ENCODE measurements at places on chromosomes 2 and 18.

- no peak for DNase-seq
These were observed 44.8 kb upstream of the ARHGAP25 start for GRCh38 chr2:68689553-68690537.

GRCh38 chr2:189267925-189268579 lies 88.5 kb upstream of the COL5A2 start:
- DNase-seq, result no peak

- DNase-seq, result no peak
These were observed at the start of gene LYPD6 for GRCh38 chr2:149330127-149331022. Gene LYPD6 (plus strand): TSS chr2:149330587. CDS start chr2:149437709, 107,122 bp downstream.

DNA sequence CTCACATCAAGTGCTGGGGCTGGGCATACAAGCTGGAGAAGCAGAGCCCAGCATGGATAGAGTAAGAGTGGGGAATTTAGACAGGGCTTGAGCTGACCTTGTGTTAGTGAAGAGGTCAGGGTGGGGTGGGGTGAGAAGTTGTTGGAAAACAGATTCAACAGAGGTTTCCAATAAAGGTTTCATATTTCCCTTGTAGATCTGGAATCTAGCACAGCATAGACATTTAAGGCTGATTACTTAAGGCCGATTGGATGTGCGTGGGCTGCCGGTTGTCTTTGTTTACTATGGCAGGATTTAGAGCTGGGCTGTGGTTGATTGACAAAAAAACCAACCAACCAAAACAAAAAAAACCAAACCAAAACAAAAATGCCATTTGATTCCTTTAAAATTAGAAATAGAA lies 114.9 kb upstream of the SEC11C start:
- DNase-seq, result no peak

DNA sequence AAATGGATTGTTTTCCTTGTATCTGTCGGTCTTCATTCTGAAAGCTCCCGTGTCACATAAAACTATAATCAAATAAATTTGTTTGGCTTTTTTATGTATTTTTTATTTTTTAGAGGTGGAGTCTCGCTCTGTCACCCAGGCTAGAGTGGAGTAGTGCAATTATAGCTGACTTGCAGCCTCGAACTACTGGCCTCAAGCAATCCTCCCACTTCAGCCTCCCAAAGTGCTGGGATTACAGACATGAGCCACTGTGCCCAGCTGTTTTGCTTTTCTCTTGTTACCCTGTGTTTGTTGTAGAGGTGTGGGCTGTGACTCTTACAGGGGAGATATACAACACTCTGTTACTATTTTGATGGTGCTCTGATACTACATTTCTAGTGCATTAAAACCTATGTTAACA lies 2.2 kb downstream of the GALM start:
- no peak for DNase-seq

DNA sequence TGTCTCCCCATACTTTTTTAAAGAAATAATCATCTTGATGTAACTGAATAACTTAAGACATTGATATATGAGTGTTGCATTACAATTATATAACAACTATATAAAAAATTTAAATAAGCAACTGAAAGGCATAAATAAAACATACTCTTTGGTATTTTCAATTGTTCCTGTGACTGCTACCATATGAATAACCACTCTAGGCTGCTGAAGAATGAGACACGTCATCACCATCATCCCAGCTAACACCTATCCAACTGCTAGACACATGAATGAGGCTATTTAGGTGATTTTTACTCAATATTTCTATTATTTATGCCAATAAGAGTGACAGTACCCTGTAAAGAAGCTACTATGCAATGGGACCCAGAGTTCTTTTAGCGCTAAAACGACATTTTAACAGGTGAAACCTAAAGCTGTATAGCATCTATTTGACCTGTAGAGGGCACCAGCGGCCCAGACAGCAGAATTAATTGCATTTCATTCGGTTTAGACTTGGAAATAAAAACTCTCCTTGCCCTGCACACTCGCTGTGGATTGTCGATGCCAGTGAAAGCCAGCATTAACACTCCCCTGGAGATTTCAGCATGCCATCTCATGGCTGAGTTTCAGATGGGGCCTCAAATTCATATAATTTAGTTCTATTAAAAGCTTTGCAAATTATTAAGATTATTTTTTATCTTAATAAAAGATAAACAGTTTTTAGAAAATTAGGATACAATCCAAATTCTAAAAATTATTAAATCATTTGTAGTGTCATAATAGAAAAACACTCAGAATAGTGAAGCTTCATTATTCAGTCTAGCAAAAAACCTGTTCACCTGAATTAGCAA lies 89.4 kb upstream of the MAP2 start:
- no peak for DNase-seq

GRCh38 chr2:179495315-179495714 lies 230.7 kb upstream of the SESTD1 start:
- DNase-seq, result no peak

DNA sequence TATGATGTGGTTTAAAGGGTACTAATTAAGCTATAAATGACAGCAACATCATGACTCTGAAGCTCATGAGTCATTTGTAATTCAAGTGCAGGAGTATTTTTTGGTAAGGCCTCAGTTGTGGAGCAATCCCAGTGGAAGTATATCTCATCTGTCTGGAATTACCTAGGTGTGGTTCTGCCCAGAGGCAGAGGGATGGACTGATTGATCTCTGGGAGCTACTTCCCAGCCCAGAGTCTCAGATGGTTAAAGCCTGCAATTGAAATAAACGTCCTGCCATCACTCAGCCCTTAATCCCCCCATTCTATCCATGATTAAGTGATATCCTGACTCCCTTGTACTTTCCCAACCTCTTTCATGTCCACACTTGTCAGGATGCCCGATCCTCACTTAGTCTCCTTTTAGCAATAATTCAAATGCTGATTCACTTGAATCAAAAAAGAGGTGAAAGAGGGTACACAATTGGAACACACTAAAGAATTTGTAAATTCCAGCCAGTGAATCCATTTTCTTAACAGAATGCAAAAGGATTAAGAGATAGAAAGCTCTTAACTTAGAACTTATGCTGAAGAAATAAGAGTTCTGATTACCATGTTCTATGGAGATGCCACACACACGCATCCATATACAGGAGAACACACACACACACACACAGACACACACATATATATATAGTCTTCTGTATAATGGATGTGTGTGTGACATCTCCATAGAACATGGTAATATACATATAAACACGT lies 664.4 kb downstream of the NYAP2 start:
- no peak for DNase-seq

DNA sequence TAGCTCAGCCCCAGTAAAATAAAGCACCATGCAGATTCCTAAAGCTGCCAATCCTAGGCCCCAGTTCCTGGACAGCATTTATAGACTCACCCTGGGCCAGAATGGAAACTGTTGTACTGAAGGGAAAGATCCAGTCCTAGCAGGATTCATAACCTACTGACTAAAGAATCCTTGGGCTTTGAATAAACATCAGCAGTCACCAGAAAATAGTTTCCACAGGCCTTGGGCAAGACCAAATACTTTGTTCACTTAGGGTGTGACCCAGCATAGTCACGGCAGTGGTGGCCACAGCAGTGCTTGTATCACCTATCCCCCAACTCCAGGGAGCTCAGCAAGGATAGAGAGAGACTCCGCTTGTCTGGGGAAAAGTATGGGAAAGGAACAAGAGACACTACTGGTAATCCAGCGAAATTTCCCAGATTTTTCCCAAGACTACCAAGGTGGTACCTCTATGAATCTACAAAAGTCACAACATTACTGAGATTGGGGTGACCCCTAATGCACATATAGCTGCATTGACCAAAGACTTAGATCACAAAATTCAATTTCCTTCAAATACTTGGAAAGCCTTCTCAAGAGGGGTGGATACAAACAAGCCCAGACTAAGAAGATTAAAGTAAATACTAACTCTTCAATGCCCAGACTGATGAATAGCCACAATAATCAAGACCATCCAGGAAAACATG lies 748.1 kb upstream of the LRATD1 start:
- DNase-seq, result no peak

DNA sequence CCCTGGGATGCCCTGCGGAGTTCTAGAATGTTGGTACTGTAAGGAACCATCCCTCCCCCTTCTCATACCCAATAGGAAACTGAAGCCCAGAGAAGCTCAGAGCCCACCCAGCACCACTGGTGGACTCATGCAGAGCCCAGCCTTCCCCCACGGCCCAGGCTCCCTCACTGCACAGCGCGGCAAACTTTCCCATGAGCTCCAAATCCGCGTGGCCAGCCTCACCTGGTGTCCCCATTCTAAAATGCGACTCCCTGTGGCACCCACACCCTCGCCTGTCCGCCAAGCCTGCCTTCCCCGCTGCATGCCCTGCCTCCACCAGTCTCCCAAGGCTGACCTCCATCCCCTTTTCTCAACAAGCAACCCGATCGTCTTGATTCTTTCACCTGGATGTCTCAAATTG lies 51.1 kb downstream of the PTGR3 start:
- no peak for DNase-seq

DNA sequence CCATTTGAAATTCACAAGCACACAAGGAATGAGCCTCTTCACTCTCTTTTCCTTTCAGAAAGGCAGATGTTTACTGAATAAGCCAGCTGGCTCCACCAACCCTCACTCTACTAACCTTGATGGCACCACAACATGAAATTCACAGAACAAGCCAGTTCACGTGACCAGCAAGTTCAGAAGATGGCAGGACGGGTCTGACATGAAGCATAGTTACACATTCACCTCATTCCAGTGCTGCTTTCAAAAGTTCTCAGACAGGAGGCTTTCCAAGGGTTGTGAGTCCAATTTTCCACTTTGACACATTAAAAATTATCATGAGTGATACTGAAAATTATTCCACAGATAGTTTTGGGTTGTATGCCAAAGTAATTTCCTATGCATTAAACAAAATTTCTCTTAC lies 74.2 kb upstream of the MBOAT2 start:
- no peak for DNase-seq

- DNase-seq, result no peak
These were observed 95.6 kb upstream of the CDC42EP3 start for GRCh38 chr2:37767046-37767445.

GRCh38 chr2:129010262-129010661 lies 691.6 kb upstream of the HS6ST1 start:
- no peak for DNase-seq

DNA sequence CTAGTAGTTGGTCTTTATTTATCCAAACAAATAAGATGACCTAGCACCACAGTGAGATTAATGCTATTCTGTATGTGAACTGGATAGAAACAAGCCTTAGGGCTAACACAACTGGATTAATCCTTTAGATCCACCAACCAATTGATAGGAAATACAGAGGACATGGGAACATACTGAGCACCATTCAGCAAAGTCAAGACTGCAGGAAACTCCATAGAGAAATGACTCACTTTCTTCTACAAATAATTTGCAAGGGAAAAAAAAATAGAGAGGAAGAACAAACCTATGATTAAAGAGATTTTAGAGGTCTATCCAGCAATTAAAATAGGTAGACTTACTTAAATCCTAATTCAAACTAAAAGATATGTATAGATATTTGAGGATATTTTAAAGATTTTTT lies 23.9 kb downstream of the WDFY1 start:
- DNase-seq, result no peak

GRCh38 chr18:26383454-26384270 lies 157.4 kb downstream of the TAF4B start:
- DNase-seq, result no peak

DNA sequence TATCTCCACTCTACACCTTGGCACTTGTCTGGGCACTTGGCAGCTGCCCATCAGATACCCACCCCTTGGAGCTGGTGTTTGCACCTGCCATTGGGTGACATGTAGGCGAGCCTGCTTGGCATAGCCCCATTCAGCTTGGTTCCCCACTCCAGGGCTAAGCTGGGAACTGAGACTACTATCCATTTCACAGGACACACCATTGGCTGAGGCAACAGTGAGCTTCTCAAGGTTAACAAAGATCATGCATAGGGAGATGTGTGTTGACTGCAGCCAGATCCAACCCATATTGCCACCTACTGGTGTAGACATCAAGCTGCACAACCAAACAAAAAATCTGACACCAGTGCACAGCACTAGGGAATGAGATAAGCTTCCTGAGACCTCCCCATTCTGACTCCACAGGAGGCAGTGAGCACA lies 1389.8 kb upstream of the TMEFF2 start:
- DNase-seq, result no peak

GRCh38 chr2:634041-634440 lies 43.2 kb downstream of the TMEM18 start:
- DNase-seq, result no peak

DNA sequence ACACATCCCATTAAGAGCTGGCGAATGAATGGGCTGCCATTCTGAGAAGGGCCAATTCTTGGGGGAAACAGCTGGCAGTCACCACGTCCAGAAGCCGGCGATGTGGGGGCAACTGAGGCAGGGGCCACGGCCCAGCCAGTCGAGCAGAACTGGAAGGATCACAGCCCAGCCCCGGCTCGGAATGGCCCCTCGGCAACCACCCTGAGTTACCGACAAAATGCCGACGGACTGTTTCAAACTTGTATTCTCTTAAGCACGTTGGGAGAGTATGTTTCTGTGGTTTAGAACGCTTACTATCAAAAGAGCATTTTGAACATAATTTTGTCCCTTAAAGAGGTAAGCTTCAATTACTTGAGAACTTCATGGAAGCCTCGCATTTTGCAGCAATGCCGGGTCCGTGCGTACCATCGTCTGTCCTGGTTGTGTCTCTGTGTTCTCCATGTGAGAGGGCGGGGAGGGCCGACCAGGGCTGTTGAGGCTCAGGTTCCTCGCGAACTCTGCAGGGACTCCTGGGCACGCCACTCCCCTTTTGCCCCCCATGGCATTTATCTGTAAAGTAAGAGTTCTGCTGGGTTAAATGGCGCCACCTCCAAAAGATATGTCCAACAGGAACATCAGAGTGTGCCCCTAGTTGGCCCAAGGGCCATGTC lies 155.9 kb downstream of the TWIST2 start:
- no peak for DNase-seq

GRCh38 chr2:238954841-238955591 lies 107.1 kb downstream of the TWIST2 start:
- no peak for DNase-seq

DNA sequence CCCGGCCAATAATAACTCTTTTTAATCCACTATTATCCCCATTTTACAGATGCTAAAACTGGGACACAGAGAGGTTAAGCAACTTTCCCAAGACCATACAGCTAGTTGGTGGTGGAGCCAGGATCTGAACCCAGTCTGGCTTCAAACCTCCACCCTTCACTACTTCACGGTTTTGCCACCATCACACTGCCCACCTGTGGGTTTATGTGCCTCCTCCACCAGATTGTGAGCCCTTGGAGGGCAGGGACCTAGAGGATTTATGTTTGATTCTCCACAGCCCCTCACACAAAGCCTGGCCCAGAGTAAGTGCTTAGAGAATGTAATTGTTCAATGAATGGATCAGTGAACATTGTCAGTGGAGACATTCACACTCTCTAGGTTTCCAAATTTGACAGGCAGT lies 153.4 kb upstream of the MYCN start:
- no peak for DNase-seq

DNA sequence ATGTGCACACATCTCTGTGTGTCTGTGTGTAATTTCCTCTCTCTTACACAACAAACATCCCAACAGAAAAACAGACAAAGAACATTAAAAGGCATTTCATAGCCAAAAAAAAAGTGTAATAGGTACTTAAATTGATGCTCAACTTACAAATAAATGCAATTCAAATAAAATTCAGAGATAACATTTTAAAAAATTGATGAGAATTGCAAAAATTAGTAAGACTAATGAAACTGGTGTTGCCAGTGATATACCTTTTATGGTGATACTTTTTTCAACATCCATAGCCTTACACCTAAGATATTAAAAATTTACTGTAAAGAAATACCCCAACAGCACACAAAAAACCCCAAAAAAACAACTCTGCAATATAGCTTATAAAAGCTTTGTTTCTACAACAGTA lies 76.0 kb downstream of the SS18 start:
- DNase-seq, result no peak
